GM12892 (cell line): ENCODE measurements at places on chromosomes 3 and 15.

GRCh38 chr3:35986161-35986560 is 346.8 kb downstream of the ARPP21 start:
- DNase-seq, result no peak

DNA sequence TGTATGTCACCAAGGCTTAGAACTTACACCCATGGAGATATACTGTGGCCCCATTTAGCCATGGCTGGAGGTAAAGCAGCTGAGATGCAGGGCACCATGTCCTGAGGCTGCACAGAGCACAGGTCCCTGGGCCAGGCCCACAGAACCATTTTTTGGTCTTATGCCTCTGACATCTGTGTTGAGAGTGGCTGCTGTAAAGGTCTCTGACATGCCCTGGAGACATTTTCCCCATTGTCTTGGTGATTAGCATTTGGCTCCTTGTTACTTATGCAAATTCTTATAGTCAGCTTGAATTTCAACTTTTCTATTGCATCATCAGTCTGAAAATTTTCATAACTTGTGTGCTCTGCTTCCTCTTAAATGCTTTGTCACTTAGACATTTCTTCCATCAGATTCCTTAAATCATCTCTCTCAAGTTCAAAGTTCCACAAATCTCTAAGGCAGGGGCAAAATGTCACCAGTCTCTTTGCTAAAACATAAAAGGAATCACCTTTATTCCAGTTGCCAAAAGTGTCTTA is 701.3 kb downstream of the EPHA3 start:
- DNase-seq, result no peak

GRCh38 chr3:122546151-122546550 is 17.9 kb downstream of the PARP9 start:
- DNase-seq, result no peak

DNA sequence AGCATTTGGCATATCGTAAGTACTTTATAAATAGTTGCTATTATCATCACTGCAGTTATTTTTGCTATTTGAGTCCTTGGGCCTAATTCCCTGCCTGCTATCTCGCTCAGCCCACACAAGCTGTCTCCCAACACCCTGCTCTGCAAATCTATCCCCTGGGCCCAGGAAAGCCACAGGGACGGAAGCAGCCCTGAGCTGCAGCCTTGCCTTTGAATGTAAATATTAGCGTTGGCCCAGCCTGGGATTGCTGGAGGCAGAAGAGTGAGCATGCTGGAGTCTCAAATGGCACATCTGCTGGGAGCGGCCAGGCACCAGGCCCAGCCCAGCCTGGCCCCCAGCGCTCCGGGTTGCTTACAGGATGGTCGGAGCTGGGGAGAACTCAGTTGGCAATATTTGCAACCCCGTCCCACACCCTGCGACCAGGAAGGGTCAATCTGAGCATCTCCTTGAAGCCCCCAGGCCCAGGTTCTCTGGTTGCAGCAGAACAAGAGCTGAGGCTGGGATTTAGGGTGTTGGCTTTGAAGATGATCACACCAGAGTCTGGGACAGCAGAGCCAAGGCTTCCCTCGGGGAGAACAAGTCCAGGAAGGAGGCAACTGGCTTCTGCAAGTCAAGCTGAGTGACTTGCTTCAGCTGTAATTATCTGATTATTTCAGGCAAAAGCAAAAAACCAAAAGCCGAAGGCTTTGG is 529.6 kb downstream of the SHQ1 start:
- no peak for DNase-seq

DNA sequence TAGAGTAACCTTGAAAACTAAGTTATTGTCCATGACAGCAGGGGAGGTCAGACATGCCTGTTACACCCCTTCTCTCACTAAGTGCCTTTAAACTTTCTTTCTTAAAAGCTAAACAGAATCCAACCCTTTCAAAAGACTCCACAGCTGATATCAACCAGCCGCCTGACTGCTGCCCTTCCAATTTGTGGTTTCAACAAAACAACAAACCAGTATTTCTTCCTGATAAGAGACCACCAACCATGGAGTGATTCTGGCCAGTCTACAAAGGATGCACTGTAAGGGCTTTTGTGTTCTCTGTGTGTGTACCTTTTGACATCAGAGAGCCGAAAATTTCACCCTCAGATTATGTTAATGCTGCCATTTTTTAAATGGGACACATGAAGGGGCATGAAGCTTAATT is 1204.2 kb downstream of the ROBO2 start:
- no peak for DNase-seq

- no peak for DNase-seq
These were observed 28.3 kb downstream of the LRIG1 start for GRCh38 chr3:66472313-66473134.

- no peak for DNase-seq
These were observed 116.8 kb downstream of the TGFBR2 start for GRCh38 chr3:30723211-30723610.

DNA sequence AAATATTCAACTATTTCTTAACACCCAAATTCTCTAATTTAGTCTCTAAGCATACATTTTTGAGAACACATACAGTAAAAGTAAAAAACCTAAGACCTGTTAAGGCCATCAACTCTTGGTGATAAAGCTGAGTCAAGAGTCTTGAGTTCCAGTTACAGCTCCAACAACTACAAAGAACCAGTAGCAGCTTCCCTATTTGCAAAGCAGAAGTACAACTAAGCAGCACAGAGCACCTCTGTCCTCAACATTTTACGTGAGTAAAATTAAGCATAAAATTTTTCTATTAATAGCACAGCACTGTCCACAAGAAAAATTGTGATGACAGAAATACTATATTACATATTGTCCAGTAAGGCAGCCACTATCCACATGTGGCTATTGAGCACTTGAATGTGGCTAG is 4.4 kb downstream of the PCOLCE2 start:
- no peak for DNase-seq

- DNase-seq, result no peak
These were observed 60.5 kb downstream of the MEGF11 start for GRCh38 chr15:66193066-66193465.

DNA sequence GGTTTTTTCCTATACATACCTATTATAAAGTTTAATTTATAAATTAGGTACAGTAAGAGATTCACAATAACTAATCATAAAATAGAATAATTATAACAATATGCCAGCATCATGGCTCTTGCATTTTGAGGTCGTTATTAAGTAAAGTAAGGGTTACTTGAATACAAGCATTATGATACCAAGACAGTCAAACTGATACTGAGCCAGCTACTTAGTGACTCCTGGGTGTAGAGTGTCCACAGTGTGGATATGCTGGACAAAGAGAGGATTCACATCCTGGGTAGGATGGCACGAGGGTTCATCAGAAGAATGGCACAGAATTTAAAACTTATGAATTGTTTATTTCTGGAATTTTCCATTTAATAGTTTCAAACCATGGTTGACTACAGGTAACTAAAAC is 157.2 kb upstream of the IL12A start:
- DNase-seq, result no peak

GRCh38 chr15:91311986-91312385 is 211.9 kb downstream of the SV2B start:
- DNase-seq, result no peak

GRCh38 chr3:122930063-122930997 is 97.2 kb downstream of the SEMA5B start:
- no peak for DNase-seq

DNA sequence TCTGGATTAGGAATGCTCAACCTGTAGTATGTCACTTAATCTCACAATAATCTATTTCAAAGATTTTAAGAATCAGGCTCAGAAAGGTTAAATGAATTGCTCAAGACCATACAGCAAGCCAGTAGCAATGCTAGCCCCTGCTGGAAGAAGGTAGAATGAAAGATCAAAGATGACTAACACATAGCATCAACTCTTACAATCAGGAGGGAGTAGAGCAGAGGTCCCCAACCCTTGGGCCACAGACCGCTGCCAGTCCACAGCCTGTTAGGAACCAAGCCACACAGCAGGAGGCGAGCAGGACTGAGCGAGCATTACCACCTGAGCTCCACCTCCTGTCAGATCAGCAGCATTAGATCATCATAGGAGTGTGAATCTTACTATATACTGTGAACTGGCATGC is 15.5 kb upstream of the GATM start:
- no peak for DNase-seq

- no peak for DNase-seq
These were observed 20.1 kb upstream of the BCL6 start for GRCh38 chr3:187765342-187765741.

GRCh38 chr3:194279701-194280360 is 71.3 kb downstream of the CPN2 start:
- DNase-seq, result no peak

GRCh38 chr3:165641569-165642310 is 195.5 kb downstream of the BCHE start:
- DNase-seq, result no peak

DNA sequence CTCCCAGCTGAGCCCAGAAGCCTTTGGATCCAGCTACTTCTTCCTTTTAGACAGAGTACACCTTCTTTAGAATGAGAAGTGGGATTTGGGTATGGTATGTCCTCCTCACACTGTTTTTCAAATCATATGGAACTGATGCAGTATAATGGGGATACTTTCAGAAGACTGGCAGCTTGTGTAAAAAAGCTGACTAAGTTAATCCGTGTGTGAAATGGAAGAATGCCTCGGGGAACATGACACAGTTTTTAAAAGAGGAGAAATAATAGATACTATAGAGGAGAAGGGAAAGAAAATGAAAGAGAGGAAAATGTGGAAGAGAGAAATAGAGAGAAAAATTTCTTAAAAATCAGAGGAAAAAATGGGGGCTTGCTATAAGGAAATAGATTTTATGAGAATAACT is 47.7 kb downstream of the TUSC7 start:
- no peak for DNase-seq

DNA sequence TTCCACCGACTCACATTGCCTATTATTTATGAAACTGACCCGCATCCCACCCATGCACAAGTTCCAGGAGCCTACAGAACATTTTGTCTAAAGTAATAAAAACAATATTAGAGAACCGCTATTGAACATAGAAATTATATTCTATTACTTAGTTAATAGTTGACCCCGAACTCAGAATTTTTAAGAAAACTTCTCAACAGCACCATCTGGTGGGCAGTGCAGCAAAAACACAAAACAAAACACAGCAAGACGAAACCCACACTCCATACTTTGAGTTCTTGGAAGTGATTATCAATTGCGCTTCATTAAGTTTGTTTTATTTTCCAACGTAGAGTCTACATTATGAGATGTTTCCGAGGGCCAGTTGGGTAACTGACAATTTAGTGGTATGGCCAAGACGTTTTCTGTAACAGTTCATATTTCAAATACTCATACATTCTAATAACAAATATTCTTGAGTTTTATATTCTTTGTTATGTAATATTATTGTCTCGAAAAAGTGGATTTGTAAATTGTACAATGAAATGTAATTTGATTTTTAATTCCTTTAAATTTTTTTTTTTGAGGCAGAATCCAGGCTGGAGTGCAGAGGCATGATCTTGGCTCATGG is 24.0 kb upstream of the C3orf70 start:
- no peak for DNase-seq

GRCh38 chr15:84921121-84921520 is 36.7 kb downstream of the SLC28A1 start:
- DNase-seq, result no peak

GRCh38 chr15:84983711-84984110 is 2.1 kb downstream of the PDE8A start:
- no peak for DNase-seq

- DNase-seq, result no peak
These were observed 13.0 kb downstream of the DCLK3 start for GRCh38 chr3:36751326-36751725.
